Umbilical cord (tissue), 2 donors: ENCODE measurements at places on chromosomes 16 and 17. TPM values are rescaled to one million over a fixed set of nuclear protein-coding genes. Genes with fewer than 3 reads are reported as not detected.

SNRNP25 gene
- total RNA-seq, result 11.1 TPM

SLC5A11 gene
- total RNA-seq, result not detected

DNA sequence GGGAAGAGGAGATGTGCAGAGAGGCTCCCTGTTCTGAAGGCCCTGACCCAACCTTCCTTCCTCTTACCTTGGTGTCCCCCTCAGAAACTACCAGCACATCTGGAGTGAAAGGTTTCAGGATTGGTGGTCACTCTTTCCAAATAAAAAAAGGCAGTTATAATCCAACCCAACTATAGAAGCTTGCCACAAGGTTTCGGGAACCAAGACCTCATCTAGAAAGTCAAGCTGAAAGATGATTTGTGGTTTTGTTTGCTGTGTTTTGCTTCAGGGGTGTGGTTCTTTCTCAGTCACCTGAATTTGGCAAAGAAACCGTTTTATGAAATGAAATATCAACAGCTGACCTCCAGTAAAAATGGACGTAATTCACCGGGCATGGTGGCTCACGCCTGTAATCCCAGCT, 19.3 kb downstream of the SHMT1 start:
- no peak for DNase-seq

GRCh38 chr17:78154903-78155811, 9.0 kb downstream of the C17orf99 start:
- no peak for DNase-seq

- DNase-seq, result no peak
These were observed 6.3 kb downstream of the C17orf75 start for GRCh38 chr17:32335687-32336086.
